Effector memory CD8-positive, alpha-beta T cell (primary cell): ENCODE measurements at places on chromosomes 4 and X.

- no peaks in the 10 kb centered on the region for H3K27me3 ChIP-seq
- peaks cover 6% of the 10 kb centered on the region for H3K36me3 ChIP-seq
- peak overlapping the region; percentile 92 for H3K27ac ChIP-seq
- H3K4me3 ChIP-seq = peak overlapping the region; percentile 96
- peaks cover 17% of the 10 kb centered on the region for H3K4me1 ChIP-seq
Observed at GRCh38 chrX:130340271-130340670, 552 bp downstream of the SLC25A14 start.

DNA sequence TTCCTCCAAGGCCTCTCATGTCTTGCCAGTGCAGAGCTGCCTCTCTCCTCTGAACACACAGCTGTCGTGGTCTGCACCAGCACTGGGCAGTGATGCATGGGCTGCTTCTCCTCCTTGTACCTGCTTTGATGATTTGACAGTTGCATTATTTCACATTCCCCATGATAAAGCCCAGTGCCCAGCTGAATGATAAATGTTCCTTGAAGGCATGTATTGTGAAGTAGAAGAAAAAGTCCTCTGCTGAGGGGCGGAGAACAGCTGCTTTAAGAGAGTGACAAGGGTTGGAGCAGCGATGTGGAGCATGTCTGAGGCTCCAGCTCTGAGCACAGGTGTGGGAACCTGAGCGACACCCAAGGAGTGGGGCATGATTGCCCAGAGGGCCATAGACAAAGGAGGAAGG is 21.1 kb upstream of the TRIM2 start:
- peaks cover 22% of the 10 kb centered on the region for H3K27me3 ChIP-seq
- peaks cover 2% of the 10 kb centered on the region for H3K4me1 ChIP-seq
- DNase-seq = no peak
- H3K27ac ChIP-seq = peak overlapping the region; percentile 7
- no peaks in the 10 kb centered on the region for H3K36me3 ChIP-seq

GRCh38 chr4:138317175-138317748 is 75.1 kb upstream of the SLC7A11 start:
- no peaks in the 10 kb centered on the region for H3K27me3 ChIP-seq
- H3K4me3 ChIP-seq = no peak overlapping the region
- no peaks in the 10 kb centered on the region for H3K36me3 ChIP-seq
- H3K27ac ChIP-seq = no peak overlapping the region

- no peak overlapping the region for H3K27ac ChIP-seq
- no peaks in the 10 kb centered on the region for H3K27me3 ChIP-seq
- no peak for DNase-seq
- H3K36me3 ChIP-seq = no peaks in the 10 kb centered on the region
- H3K4me3 ChIP-seq = no peak overlapping the region
Observed at GRCh38 chr4:69731847-69732246, 28.6 kb downstream of the SULT1B1 start.

DNA sequence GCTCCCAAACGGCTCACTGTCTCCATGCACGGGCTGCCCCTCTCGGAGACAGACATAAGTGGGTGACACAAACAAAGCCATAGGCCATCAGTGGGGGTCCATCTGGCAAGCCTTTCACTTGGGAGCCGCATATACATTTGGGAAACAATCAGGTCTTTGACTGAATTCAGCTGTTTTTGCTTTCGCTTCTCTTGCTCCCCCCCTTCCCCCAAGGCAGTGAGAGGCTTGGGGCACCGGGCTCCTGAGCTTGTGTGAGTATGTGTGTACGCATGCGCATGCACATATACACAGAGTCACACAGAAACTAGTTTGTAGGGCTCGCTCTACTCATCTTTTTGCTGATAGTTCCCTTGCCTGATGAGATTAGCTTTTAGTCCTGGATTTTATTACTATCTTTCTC is 284.4 kb downstream of the AFF2 start:
- H3K27me3 ChIP-seq = no peaks in the 10 kb centered on the region
- DNase-seq = no peak
- H3K4me1 ChIP-seq = no peaks in the 10 kb centered on the region
- H3K36me3 ChIP-seq = no peaks in the 10 kb centered on the region
- no peak overlapping the region for H3K4me3 ChIP-seq

DNA sequence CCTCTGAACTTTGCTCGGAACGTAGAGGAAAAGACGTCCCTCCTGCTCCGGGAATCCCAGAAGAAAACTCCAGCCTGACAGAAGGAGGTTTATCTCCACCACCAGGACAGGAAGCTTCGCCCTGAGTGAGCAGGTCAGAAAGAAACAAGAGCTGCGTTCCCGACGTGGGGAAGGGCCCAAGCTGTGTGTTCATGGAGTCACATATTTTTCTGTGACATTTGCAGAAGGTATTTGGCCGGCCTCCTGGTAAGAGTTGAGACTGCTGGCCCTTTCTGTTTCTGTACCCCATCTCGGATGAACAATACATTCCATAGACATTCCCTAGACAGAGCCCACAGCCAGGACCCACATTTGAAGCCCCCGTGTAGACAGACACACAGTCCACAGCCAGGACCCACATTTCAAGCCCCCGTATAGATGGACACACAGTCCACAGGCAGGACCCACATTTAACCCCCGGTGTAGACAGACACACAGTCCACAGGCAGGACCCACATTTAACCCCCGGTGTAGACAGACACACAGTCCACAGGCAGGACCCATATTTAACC is 230.8 kb downstream of the SHOX start:
- H3K4me1 ChIP-seq = no peaks in the 10 kb centered on the region
- no peaks in the 10 kb centered on the region for H3K27me3 ChIP-seq
- no peak overlapping the region for H3K4me3 ChIP-seq
- DNase-seq = no peak
- no peaks in the 10 kb centered on the region for H3K36me3 ChIP-seq

DNA sequence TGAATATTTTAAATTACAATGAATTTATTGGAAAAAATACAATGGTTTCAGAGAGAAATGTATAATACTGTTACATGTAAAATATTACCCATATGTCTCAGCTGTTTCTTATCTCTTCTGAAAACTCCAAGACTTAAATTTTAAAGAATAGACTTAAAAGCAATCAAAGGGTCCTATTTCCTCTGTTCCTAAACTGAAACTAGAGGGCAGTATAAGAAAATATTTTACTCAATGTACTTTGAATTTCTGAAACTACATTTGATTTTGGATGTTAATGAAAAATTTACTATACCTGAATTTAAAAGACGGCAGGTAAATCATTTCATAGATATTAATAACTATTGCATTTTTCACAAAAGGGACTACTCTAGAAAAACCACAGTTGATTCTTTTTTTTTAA is 200.2 kb downstream of the LRBA start:
- peaks cover 14% of the 10 kb centered on the region for H3K36me3 ChIP-seq
- DNase-seq = no peak
- peaks cover 2% of the 10 kb centered on the region for H3K4me1 ChIP-seq
- no peaks in the 10 kb centered on the region for H3K27me3 ChIP-seq
- H3K27ac ChIP-seq = no peak overlapping the region
- no peak overlapping the region for H3K4me3 ChIP-seq

GRCh38 chr4:32689518-32689917 is 1969.3 kb downstream of the PCDH7 start:
- H3K27me3 ChIP-seq = no peaks in the 10 kb centered on the region
- H3K36me3 ChIP-seq = no peaks in the 10 kb centered on the region

DNA sequence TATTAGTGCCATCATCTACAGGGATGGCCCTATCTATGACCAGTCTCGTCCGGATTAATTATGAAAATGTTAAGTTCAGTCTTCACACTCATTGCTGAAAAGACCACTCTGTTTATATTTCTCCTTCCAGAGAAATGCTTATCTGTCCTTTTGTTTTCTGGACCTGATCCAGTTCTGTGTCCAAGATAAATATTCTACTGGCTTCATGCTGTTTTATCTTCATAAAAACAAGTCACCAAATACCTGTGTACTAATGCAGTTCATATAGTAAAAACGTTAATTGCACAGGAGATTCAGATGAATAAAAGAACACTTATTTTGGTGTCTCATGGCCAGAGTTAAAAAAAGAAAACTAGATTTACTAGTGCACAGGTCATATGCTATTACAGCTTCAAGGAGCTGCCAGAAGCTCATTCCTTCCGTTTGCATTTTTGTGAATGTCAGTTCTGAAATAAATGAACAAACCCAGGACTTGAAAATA is 17.3 kb downstream of the FNIP2 start:
- no peaks in the 10 kb centered on the region for H3K27me3 ChIP-seq
- no peak for DNase-seq
- peaks cover 6% of the 10 kb centered on the region for H3K4me1 ChIP-seq
- no peak overlapping the region for H3K4me3 ChIP-seq
- H3K36me3 ChIP-seq = no peaks in the 10 kb centered on the region

DNA sequence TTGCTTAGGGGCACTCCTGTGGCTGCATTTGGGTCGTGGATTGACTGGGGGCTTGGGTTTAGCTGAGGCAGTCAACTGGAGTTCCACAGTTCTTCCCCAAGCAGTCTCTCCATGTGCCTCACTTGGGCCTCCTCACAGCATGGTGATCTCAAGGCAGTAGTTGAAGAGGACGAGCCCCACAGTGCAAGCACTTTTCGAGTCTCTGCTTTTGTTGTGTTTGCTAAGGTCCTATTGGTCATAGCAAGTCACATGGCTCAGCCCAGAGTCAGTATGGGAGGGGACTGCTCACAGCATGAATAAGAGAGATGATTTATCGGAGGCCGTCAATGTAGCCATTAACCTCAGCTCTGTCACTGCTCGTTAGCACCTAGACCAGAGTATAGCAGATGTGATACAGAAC is 29.7 kb downstream of the BMX start:
- H3K4me3 ChIP-seq = no peak overlapping the region
- H3K27ac ChIP-seq = no peak overlapping the region
- H3K4me1 ChIP-seq = no peaks in the 10 kb centered on the region
- no peaks in the 10 kb centered on the region for H3K36me3 ChIP-seq

DNA sequence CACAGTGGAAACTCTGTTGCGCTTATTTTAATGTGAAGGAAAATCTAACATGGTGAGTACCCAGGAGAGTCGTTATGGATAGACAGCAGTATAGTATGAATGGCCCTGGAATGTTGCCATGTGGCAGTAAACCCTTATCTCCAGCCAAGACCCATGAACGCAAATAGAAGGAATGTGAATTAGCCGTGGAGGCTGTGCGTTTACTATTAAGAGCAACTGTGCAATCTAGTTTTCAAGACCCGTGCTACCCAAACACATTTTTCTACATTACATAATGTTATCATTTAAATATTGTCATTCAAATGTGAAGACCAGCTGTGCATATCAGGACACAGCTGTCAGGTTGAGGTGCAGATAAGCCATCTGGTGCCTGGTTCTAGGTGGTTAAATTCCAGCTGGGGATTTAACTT is 13.3 kb upstream of the AGA start:
- no peak overlapping the region for H3K4me3 ChIP-seq
- no peaks in the 10 kb centered on the region for H3K4me1 ChIP-seq
- H3K27ac ChIP-seq = no peak overlapping the region
- H3K27me3 ChIP-seq = no peaks in the 10 kb centered on the region

GRCh38 chrX:146658379-146658778 is 151.2 kb upstream of the CXorf51B start:
- no peaks in the 10 kb centered on the region for H3K36me3 ChIP-seq
- no peaks in the 10 kb centered on the region for H3K4me1 ChIP-seq
- H3K27me3 ChIP-seq = no peaks in the 10 kb centered on the region
- no peak overlapping the region for H3K4me3 ChIP-seq
- no peak overlapping the region for H3K27ac ChIP-seq

- H3K27me3 ChIP-seq = no peaks in the 10 kb centered on the region
- H3K27ac ChIP-seq = no peak overlapping the region
- H3K36me3 ChIP-seq = no peaks in the 10 kb centered on the region
- no peak for DNase-seq
Observed at GRCh38 chr4:97912156-97912555, 231.1 kb downstream of the STPG2 start.

DNA sequence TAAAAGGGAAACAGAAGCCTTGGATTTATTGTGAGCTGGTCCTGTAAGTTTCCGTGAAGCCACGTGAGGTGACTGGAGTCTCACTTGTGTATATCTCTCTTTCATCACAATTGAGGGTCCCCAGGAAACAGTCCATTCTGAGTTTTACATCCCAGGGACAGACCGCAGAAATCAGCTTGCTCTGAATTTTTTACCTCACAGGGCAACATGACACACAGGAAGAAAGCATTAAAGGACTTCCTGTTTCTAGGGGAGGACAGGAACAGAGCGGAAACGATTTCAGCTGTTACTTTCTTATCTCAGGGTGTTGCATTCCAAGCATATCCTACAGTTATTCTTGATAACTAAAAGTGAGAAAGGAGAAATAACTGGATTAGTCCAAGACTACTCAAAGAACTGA is 553.5 kb downstream of the TRAM1L1 start:
- no peaks in the 10 kb centered on the region for H3K36me3 ChIP-seq
- DNase-seq = no peak
- no peak overlapping the region for H3K27ac ChIP-seq
- H3K27me3 ChIP-seq = no peaks in the 10 kb centered on the region

GRCh38 chrX:69139516-69139915 is 25.7 kb downstream of the PJA1 start:
- no peak overlapping the region for H3K4me3 ChIP-seq
- H3K4me1 ChIP-seq = no peaks in the 10 kb centered on the region
- no peak overlapping the region for H3K27ac ChIP-seq
- DNase-seq = no peak
- peaks cover 1% of the 10 kb centered on the region for H3K27me3 ChIP-seq

DNA sequence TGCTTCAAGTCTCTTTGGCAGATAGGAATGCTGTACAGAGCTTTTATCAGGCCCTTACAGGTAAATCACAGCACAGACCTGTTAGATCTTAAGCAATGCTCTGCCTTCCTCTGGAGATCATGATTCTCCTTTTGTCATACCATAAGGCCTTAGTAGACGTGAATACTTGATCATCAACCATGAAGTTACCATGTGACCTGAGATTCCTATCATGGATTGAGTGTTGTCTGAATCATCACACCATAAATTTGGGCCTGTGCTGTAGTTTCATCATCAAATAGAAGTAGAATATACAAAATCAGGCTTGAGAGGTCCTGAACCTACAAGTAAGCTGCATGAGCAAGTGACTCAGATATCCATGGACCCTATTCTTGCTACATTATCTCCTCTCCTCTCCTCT is 466.8 kb upstream of the INTU start:
- no peak overlapping the region for H3K27ac ChIP-seq
- H3K4me1 ChIP-seq = no peaks in the 10 kb centered on the region
- H3K4me3 ChIP-seq = no peak overlapping the region
- no peaks in the 10 kb centered on the region for H3K27me3 ChIP-seq

GRCh38 chr4:6257247-6258025 is 12.2 kb upstream of the WFS1 start:
- no peak overlapping the region for H3K4me3 ChIP-seq
- H3K4me1 ChIP-seq = peaks cover 9% of the 10 kb centered on the region
- peak overlapping the region; percentile 67 for H3K27ac ChIP-seq
- H3K36me3 ChIP-seq = no peaks in the 10 kb centered on the region

- no peak overlapping the region for H3K4me3 ChIP-seq
- DNase-seq = no peak
- no peaks in the 10 kb centered on the region for H3K36me3 ChIP-seq
- no peaks in the 10 kb centered on the region for H3K27me3 ChIP-seq
Observed at GRCh38 chr4:85005865-85006377, 39.4 kb upstream of the WDFY3 start.

DNA sequence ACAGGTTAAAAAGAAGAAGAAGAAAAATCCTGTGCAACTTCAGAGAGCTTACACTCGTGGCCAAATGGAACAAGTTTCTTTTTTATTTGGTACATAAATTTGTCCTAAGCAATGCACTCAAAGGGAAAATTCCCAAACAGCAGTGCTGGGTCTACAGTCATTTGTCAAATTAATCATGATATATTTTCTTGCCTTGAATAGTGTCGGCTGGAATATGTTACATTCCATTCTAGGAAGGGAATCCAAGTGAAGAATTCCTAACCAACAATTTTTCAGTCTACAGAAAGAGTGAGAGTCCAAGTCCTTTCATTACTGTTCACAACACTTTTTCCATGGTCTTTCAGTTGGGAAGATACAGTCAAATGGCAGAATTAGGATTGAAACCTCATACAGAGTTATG is 63.9 kb downstream of the HAND2 start:
- no peak overlapping the region for H3K27ac ChIP-seq
- no peaks in the 10 kb centered on the region for H3K36me3 ChIP-seq
